GM10248 (cell line): ENCODE measurements at places on chromosomes 11 and 22.
A peak's percentile ranks its signal among the peaks of the same experiment; 100 is the strongest.

GRCh38 chr22:23781065-23781464, 5.7 kb upstream of the SMARCB1 start:
- no peak for DNase-seq

DNA sequence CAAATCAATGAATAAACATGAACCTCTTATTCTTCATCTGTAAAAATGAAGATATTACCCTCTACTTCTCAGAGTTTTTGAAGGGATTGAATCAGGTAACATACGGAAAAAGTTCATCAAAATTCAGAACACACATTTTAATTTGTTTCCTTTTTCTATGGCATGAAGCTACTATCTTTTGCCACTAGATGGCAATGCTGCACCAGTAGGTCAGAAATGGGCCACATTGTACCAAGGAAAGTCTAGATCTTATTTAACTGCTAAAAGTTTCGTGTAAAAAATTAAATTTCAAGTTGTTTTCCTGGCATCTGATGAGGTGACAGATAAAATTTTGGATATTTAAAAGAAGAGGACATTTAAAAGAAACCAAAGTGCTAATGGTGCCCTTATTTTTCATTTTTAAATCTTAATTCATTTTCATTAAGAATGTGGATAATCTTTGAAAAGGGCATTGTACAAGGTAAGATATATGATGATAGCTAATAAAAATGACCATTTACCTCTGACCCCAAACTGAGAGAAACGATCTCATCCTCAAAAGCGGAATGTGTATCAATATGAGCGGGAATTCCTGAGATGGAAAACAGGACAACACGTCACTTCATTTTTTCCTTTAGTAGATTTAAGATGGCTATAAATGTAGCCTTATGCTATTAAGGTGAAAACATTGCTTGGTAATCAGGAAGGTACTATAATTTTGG, 16.1 kb downstream of the ALKBH8 start:
- DNase-seq = peak; percentile 35

DNA sequence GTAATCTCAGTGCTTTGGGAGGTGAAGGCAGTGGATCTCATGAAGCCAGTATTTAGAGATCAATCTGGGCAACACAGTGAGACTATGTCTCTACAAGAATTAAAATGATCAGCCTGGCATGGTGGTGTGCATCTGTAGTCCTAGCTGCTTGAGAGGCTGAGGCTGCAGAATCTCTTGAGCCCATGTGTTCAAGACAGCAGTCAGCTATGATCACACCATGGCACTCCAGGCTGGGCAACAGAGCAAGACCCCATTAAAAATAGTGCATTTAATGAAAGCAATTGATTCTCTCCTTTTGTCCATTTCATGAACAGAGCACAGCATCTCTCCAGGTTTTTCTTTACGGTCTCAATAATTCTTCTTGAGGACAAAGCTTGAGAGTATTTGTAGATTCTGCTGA, 11.3 kb upstream of the CARD16 start:
- DNase-seq = no peak

GRCh38 chr11:123227763-123228495, 32.9 kb upstream of the CLMP start:
- no peak for DNase-seq

GRCh38 chr22:33124471-33124870, 66.3 kb upstream of the SYN3 start:
- DNase-seq = peak; percentile 0

GRCh38 chr22:23240639-23241389, 60.5 kb downstream of the BCR start:
- DNase-seq = no peak

GRCh38 chr11:45501392-45502225, 163.8 kb downstream of the CHST1 start:
- DNase-seq = no peak

- no peak for DNase-seq
Measured at GRCh38 chr11:60371386-60371785, 6.9 kb upstream of the MS4A7 start.

DNA sequence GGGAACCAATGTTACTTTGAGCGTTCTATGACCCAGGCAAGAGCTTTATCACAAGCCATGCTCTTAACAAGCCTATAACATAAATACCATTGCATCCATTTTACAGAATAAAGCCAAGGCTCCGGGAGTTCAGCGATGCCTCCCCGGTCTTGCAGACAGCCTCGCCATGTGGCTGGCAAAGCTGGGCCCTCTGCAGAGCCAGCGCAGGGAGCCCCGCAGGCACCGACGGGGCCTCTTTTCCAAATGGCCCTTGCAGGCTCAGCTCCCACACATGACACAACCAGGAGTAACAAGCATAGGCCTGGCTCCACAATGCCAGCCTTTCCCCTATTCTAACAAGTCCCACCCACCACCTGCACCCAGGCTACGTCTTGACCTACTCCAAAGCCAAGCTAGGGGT, 72.2 kb upstream of the TSPAN18 start:
- DNase-seq = no peak

DNA sequence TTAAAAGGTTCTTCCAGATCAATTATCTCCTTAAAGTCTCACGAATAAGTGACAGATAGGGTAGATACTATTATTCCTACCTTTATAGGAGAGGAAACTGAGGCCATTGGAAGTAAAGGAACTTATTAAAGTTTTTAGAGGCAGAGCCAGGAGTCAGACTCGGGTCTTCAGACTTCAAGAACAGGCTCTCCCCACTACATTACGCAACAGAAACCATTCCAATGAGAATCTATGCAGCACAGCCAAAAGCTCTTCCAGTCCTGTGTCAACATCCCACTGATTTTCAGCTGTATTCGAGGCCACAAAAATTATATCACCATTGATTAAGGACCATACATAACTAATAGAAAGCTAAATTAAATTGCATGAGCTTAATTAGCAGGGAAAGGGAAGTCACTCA, 77.4 kb downstream of the RELT start:
- no peak for DNase-seq

DNA sequence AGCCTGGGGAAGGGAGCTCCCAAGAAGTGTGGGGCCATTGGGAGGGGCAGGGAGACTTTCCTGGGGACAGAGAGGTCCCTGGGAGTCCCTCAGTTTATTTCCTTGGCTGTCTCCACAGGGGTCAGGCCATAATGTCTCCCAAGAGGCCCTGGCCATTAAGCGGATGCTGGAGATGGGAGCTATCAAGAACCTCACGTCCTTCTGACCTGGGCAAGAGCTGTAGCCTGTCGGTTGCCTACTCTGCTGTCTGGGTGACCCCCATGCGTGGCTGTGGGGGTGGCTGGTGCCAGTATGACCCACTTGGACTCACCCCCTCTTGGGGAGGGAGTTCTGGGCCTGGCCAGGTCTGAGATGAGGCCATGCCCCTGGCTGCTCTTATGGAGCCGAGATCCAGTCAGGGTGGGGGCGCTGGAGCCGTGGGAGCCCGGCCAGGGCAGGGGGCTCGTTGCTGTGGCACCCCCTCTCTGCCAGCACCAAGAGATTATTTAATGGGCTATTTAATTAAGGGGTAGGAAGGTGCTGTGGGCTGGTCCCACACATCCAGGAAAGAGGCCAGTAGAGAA, 58.4 kb downstream of the ST3GAL4 start:
- no peak for DNase-seq

- DNase-seq = no peak
Measured at GRCh38 chr11:122733318-122733717, 77.8 kb downstream of the UBASH3B start.

GRCh38 chr11:62340269-62340901, 3.1 kb downstream of the ASRGL1 start:
- peak; percentile 55 for DNase-seq

- DNase-seq = no peak
Measured at GRCh38 chr11:1541474-1542204, 30.4 kb downstream of the DUSP8 start.

DNA sequence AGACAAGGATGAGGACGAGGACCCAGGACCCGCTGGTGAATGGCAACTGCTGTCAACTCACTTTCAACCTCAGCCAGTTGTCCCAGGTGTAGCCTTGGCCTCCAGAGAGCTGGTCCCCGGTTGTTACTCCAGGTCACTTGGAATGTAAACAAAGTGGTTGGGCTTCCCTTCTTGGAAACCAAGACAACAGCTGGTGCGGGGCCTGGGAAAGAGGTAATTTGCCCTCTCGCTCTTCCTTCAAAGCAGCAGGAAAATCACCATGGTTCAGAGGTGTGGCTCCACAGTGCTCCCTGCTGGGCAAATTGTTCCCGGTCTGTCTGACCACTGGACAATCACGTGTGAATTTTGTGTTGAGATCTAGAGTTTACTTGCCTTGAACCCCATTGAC, 15.0 kb downstream of the SLC1A2 start:
- DNase-seq = no peak

DNA sequence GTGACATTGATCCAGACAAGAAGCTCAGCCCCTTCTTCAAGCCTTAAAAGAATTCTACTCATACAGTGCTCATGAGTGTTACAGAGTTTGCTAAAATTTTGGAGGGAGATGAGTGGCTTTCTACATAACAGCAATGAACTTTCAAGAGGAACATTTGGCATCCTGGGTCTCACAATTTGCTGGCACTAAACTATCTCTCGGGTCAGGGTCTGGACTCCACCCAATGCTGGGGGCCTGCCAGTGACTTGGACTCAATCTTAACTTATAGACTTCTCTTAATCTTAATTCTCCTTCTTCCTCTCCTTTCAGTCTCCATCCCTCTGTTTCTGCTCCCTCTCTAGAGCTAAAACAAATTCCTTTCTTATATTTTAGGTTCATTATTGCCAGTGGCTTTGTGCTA, 317.9 kb downstream of the TMEM135 start:
- no peak for DNase-seq

GRCh38 chr22:46737976-46738646, at the start of gene CERK:
Gene CERK (minus strand): TSS chr22:46738252. CDS start chr22:46738148, 104 bp downstream.
- DNase-seq = peak; percentile 84

DNA sequence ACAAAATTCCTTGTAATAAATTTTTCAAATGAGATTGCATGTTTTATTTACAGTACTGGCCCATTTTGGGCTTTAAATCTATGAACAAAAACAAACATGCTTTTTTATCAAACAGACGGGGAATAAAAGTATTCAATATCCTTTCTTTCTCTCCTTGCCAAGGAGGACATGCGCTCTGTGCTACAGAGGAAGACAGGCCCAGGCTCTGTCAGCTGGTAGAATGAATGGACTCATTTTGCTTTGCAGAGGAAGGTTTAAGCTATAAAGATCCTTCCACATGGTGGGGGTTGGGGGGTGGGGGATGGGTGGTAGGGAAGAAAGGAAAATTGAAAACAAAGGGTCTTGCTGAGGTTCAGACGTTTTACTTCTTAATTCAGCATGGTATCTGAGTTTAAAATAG, 575.6 kb downstream of the INSC start:
- no peak for DNase-seq

- no peak for DNase-seq
Measured at GRCh38 chr11:1994121-1994520, 3.5 kb downstream of the H19 start.

- no peak for DNase-seq
Measured at GRCh38 chr11:65851083-65851579, 6.8 kb downstream of the CFL1 start.

GRCh38 chr22:47773635-47774034, 1011.2 kb downstream of the TBC1D22A start:
- no peak for DNase-seq

- no peak for DNase-seq
Measured at GRCh38 chr11:95111923-95112540, 22.4 kb downstream of the ENDOD1 start.

DNA sequence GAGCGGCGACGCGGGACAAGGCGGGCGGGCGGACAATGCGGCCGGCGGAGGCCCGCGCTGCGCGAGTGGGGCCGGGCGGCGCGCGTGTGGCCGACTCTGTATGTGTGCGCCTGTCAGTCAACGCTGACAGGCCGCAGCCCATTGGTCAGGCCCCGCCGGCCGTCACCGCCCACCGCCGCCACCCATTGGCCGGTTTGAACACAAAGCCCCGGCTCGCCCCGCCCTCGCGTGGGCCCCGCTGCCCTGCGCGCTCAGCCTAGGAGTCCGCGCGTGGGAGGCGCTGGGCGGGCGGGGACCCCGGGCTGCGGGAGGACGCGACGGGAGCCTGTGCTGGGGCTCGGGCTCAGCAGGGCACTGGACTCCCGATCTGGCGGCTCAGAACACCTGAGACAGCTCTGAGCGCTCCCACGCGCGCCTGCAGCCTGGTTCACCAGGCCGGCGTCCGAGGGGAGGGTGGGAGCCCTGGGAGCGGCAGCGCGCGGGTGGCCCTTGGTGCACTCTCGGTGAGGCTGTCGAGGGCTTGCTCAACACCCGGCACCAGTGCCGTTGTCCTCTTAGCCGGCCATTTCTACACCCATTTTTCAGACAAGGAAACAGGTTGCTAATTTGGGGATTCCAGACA, at the start of gene SUN2:
Gene SUN2 (minus strand): TSS at position 88 of the 622 bp plus-strand sequence. CDS start 3,370 bp downstream, outside the sequence.
- peak; percentile 99 for DNase-seq
